Amniotic stem cell (primary cell): ENCODE measurements at places on chromosomes 7 and 10.

DNA sequence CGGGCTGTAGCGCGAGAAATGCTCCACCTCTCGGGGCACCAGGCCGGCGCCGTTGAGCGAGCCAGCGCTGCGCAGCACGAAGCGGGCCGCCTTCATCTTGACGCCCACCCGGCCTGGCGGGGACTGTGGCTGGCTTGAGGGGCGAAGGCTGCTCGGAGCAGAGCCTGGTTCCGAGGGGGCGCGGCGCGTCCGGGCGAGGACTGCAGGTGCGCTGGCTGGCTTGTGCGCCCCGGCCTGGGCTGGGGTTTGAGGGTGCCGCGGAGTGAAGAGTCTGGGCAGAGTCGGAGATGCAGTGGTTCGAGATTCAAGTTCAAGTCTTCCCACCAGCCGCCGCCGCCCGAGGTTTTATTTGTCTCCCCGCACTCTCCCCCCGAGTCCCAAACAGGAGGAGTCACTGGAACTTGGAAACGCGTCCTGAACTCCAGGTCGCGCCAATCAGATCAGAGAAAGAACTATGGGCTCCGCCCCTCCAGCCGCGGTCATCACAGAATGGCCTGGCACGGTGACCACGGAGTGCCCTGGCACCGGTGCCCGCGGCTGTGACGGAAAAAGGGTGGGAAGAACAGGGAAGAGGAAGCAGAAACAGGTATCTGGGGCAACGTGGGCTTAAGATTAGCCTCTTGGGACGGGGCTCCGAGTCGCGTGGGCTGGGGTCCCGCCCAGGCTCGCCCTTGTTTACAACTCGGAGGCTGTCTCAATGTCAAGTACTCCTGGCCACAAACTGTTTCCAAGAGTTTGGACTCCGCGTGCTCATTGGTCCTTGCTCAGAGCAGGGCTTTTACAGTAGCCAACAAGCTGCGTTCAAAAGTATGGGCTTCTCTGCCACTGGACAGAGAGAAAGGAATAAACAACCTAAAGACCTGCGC is at the start of gene PDK4:
Gene PDK4, minus strand, starts transcription at position 319 of the 866 bp plus-strand sequence. Its CDS starts 223 bp downstream, at position 96.
- DNase-seq: no peak

GRCh38 chr10:7788639-7789286 is 786 bp downstream of the ATP5F1C start:
- DNase-seq: no peak

- DNase-seq: no peak
Measured at GRCh38 chr7:151680810-151681209, 161.1 kb upstream of the RHEB start.

- no peak for DNase-seq
Measured at GRCh38 chr7:16590424-16590823, 55.1 kb downstream of the ANKMY2 start.

DNA sequence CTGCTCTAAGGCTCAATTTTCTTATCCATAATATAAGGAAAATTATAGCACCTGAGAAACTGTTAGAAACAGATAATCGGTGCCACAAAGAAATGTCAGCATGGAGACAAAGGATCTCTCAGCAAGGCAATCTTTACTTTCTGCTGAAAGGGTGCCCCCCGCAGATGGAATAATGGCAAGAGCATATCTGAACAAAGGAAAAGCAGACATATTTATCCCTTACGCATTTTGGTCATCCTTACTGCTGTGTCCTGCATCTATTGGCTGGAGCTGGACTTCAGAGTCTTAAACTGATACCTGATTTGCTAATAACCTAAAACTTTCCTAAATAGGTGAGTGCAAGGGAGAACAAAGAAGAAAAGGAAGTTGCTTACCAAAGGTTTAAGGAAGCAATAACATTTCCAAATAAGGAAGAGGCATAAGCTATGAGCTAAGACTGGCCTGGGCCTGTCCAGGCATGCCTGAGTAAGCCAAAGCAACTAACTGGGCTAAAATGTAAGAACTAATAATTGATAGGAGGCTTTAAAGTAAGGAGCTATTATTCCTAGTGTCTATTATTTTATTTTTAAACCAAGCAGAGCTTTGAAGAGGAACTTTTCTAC is 39.6 kb upstream of the ELMO1 start:
- DNase-seq: no peak

DNA sequence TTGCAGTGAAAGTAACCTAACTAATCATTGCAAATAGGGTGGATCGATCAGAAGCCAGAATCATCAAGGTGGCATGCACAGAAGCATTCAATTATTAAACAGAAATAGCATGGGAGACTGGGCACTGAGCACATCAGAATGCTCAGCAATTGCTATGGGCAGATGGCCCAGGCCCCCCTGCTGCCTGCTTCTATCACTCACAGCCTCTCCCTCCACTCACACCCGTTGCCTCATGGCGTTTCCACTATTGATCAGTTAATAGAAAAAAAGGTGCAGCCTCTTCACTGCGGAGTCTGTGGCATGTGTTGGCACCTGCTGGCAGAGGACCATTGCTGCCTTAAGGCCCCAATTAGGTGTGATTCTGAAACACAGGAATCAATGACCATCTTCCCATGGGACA is 11.2 kb upstream of the HTR5A start:
- DNase-seq: no peak

DNA sequence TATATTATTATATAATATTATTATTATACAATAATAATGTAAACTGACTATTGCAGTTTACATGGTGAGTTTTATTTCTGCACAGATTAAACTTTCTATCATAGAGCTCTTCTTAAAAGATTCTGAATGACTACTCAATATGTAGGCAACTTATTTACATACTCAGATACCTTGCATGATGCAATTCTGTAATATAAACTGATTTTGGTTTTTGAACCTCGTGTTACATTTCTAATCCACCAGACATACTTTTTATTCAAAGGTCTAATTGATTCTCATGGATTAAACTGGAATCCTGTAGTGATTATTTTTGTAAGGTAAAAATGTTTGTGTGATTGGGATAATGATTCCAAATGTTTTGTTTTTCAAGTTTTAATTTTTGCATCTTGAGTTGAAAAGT is 19.9 kb downstream of the SLC26A4 start:
- no peak for DNase-seq

- no peak for DNase-seq
Measured at GRCh38 chr7:55233001-55233400, 132.1 kb upstream of the LANCL2 start.

GRCh38 chr10:128875956-128876736 is 590.9 kb upstream of the MGMT start:
- no peak for DNase-seq

DNA sequence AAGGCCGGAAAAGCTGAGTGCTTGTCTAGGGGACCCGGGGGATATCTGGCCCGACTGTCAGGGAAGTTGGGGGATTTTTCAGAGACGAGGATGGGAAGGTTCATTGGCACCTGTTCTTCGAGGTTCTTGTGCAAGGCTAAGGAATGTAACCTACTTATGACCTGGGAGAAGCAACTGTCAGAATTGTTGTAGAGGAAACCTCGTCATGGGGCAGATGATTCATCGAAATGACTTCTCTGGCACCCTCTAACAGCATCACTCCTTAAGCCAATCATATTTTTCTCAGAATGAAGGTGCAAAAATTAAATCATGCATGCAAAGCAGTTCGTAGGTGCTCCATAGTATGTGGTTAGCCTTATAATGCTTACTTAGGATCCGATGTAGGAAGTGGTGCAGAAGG is 58.6 kb downstream of the PLXDC2 start:
- no peak for DNase-seq

- DNase-seq: no peak
Measured at GRCh38 chr7:158591944-158592343, 4.3 kb upstream of the PTPRN2 start.
